ENCODE measurements at places on chromosomes 1 and 21. TPM values are rescaled to one million over a fixed set of nuclear protein-coding genes. Genes with fewer than 3 reads are reported as not detected.

The EFNA3 gene
- 1.7 TPM for total RNA-seq

DNA sequence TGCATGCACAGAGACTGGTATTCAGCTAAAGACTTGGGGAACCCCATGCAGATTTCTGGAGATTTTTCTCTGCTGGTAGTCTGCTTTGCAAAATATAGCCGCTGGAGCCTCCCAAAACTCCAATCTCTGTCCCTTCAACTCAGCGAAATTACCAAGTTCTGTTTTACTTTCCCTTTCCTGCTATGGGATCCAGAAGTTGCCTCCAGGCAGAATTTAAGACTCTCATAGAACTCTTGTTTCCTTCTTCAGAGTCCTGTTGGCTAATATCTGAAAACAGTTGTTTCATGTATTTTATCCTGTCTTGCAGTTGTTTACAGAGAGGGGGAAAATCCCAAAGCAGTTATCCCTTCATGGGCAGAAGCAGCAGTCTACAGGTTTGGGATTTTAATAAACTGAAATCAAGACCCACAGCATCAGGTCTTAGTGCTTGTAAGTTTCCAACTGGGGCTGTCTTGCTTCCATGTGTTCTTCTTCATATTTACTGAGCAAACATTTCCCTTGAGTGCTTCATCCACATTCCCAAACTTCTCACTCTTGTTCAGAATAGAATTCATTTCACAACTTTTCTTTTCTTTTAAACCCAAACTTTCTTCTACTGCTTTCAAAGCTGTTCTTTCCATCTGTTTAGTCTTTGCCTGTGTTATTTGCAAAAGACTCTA, 221.3 kb upstream of the DMRTA2 start:
- DNase-seq: no peak

DNA sequence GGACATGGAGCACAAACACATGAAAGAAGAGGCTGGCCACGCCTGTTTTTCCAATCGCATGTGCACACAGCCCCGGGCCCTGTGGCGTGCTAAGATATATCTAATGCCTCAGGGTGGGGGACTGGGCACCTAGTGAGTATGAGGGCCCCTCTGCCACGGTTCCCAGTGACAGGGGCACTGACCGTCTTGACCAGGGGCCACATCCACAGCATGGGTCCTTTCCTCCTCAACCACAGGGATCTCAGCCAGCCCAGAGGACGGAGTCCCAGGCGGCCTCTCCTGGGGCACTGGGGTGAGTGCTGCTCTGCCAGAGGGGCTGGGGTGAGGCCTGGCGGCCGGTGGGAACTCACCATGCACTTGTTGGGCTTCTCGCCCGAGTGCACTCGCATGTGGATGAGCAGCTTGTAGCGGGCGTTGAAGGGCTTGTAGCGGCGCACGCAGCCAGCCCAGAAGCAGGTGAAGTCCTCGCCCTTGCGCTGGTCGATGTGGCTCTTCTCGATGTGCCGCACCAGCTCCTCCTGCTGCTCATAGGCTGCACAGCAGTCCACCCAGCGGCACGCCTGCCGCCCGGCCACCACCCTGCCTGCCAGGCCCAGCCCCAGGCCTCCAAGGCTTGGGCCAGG, 134.7 kb downstream of the DMRTB1 start:
- DNase-seq: peak; percentile 70

DNA sequence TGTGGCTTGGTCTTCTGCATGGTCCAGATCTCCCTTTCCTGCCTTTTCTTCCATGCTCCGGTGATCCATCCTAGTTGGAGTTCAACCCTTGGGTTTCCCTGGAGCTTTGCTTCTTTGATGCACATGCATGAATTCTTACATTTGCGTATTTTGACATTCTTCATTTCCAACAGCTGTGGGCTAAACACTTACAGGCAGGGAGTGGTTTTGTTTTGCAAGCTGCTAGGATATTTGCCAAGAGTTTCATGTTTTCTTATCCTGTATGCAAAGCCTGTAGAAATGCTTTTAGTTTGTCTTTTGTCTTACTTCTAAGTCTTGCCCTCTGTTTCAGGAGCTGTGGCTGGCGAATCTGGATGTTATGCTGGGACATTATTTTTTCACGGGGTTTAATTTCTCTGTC, 90.3 kb upstream of the PAXBP1 start:
- DNase-seq: no peak

The CHIA gene
- total RNA-seq: not detected

- DNase-seq: no peak
Observed at GRCh38 chr1:43814401-43814800, 107.1 kb downstream of the ST3GAL3 start.

- no peak for DNase-seq
Observed at GRCh38 chr21:38388647-38389353, 109.5 kb downstream of the ERG start.
